ENCODE measurements at places on chromosomes 6 and 20.

DNA sequence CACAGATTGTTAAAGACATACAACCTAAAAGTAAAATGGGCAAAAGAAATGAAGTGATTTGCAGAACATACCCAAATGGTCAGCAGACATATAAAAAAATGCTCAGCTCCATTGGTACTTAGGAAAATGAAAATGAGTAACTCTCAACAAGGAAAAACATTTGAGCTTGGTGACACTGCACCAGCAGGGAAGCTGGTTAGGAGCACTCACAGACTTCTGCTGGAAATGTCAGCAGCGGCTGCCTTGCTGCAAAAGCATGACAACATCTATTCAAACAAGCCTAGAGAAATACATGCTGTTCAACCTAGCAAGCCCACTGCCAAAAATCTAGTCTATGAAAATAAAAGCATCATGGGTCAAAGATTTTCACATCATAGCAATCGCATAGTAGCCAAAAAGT is 99.0 kb upstream of the FOXQ1 start:
- no peak for DNase-seq

GRCh38 chr6:87522686-87523085 is 49.9 kb downstream of the SLC35A1 start:
- no peak for DNase-seq

DNA sequence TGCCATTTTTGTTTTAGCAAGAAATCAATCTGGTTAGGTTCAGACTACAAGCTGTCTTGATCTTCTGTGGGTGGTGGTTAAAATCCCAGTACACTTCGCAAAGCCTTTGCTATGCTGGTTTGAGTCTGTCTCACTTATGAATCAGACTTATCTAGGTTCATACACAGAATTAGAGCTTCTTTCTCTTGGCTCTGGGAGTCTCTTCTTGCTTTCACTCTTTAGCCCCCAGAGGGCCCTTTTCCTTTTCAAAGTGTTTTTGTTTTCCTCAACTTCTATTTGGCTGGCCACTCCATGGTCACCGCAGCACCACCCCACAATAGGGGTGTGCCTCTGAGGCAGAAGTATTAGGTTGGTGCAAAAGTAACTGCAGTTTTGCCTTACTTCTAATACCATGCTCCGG is 21.3 kb downstream of the ECI2 start:
- no peak for DNase-seq

DNA sequence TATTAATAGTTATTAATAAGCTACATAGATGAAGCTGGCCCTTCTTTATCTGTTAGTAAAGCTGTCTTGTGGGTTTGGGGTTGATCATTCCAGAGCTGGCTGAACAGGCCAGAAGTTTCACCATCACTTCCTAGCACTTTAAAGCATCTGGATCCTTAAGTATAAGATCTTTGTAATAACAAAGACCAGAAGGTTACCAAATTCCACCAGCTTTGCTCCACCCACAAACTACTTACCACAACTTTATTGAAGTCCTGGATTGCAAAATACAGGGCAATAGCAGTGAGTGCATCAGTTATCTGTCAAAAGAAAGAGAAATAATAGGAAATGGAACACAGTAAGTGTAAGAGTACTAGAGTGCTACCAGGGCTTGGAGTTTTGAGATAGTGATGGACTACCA is 33.0 kb downstream of the PIGU start:
- no peak for DNase-seq

DNA sequence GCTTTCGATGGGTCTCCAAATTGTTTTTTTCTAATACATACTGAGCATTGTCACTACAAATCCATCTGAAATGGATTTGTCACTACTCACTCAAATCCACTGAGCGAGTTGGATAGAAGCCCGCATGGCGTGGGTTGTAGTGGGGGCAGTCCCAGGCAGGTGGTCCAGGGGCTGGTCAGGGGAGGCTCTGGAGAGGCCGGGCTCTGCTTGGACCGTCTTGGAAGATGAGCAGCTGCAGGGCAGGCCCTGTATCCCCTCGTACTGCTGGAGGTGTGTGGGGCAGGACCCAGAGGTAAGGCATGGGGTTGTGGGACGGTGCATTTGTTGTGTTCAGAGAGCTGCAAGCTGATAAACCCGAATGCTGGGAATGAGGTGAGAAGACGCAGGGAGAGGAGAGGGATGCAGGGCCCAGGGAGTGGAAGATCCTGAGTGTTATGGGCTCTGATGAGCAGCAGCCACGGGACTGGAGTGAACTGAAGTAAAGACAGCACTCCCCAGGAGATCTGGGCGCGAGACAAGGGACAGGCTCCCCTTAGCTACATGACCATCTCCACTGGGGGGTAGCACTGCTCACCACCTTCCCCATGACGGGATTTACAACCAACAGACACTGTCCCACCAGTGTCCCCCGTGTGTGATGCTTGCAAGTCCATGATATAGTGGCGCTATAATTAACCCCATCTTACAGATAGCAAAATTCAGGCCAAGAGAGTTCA is 45.9 kb downstream of the PSMG4 start:
- DNase-seq: no peak

All from mucosa of gallbladder (tissue), 1 donor.